Caco-2 (cell line): ENCODE measurements at places on chromosomes 3 and 15.
A peak's percentile ranks its signal among the peaks of the same experiment; 100 is the strongest.

DNA sequence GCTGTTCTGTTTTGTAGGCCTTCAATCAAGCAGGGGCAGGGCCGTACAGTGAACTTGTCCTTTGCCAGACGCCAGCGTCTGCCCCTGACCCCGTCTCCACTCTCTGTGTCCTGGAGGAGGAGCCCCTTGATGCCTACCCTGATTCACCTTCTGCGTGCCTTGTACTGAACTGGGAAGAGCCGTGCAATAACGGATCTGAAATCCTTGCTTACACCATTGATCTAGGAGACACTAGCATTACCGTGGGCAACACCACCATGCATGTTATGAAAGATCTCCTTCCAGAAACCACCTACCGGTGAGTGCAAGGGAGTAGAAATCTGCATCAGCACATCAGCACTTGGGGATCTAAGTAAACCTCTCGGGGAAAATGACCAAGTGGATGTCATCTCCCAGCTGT is 95.5 kb downstream of the GHSR start:
- DNase-seq: no peak

DNA sequence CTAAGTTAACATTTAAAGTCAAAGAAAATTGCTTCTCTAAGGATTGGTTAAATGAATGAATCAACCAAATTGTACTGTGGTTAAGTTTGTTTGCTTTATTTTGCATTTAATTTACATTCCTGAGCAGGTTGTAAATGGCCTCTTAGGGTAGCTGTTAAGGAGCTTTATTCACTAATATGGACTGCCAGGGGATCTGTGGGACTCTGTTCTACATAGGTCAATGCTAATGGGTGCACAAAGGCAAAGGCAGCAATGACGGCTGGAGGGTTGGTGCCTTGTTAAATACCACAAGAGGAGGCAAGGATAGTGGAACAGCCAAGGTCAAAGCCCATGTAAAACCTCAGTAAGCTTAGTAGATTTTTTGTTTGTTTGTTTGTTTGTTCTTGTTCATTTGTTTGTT is 89.3 kb upstream of the P2RY1 start:
- DNase-seq: no peak

DNA sequence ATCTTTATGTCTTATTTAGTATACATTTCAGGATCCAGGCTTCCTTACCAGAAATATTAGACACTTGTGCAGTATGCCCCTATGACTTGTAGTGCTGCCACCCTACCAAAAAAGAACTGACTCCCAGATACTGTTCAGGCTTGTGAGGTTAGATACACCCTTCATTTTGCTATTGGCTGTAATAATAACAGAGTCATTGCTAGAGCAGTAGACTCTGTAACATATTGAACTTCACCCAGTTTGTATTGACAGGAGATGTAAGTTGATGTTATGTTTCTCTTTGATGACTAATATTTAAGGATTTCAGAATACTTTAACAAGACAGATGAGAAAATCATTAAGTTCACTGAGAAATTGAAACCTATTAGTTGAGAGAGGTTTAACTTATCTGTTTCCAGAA is 32.9 kb downstream of the RNF111 start:
- no peak for DNase-seq

DNA sequence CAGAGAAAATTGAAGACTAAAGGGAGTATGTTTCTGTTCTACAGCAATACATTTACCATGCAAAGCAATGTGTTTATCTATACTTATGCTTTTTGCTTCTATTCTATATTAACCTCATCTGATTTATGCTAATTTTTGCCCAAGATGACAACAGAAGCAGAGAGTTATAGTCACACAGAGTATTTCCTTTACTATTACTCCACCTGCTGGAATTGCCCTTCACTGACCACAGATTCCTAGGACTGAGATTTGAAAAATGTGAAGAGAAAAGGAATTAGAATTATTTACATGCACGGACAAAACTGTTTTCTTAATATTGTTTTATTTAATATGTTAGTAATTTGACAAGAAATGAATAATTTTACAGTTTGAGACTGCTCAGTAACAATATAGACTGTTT is 745.6 kb downstream of the VGLL3 start:
- no peak for DNase-seq

- no peak for DNase-seq
Observed at GRCh38 chr15:77633913-77634265, 1.2 kb upstream of the LINGO1 start.

DNA sequence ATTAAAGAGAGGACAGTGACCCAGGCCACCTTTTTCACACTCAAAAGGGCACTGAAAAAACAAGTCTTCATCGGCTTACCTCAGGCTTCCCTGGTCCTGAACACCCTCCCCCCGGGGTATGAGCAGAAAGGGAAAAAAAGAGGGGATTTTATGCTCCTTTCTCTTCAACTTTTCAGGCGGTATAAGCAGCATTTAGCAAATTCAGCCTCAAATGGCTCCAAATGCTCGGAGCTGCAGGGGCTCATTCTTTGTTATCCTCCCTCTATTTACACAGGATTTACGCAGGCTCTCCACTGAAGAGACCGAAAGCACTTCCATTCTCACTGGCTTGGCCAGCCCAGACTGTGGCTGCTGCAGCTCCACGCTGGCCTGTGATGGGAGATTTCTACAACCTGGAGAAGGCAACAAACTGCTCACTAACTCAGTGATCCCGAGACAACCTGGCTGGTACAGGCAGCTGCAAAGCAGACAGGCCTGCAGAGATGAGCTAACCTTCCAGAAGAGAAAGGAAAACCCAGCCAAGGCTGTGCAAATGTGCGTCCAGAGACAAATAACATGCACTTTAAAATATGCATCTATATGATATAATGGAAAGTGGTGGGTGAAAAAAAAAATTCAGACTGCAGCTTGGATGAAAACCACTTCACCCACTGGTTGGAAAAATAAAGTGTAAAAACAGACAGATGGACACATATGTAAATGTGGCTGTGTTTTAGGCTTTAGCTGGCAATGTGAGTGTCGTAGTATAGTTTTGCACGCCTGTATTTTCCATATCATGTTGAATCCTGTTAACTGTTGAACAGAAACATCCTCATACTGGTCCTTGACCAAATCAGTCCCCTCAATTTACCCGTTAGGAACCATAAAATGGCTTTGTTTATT is 54.2 kb downstream of the MEIS2 start:
- DNase-seq: peak; percentile 48

DNA sequence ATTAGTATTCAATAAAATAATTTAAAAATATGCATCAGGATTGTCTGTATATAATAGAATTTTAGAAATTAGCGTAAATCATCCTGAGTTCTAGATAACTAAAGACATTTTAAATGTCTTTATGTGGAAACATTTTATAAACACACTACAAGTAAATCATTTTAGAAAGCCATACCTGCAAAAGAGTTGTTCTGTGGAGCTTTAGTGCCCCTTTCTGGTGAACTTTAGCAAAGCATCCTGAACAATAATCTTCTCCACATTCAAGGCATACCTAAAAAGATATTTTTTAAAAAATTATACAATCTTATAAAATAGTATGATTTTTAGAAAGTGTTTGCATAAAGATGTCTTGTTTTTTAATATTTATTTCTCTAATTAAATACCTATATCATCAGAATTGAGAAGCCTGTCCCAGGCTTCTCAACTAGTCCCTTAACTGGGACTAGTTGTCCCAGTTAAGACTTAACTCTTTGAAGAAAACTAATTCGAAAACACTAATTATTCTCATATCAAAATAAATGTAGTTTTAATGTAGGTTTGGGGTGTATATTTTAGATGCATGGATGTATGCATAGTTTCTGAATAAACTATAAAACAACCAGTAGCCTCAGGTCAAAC is 29.7 kb downstream of the ZBBX start:
- DNase-seq: no peak

DNA sequence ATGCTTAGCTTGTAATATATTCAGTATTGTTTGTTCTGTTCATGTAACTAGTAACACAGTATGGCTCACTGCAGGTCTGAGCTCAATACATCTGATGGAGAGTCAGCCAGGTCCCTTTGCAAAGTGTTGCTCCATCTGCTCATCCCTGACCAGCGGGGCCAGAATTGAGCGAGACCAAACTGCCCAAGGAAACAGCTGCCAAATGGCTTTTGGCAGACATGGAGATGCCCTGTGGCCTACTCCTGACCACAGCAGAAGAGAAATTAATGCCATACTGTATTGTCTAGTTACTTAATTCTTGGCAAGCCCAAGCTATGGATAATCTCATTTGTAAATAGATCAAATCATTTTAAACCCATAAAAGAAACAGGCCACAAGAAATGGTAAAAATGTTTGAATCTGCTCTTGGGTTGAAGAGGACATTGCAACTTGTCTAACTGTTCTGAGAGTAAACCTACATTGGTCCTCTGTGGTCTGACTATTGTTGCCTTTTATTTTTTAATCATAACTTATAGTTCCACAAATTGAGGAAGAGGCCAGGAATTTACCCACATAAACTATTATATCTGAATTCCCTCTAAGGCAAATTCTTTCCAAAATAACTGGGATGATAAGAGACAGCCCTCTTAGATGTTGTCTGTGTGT is 209.5 kb downstream of the EBLN2 start:
- DNase-seq: no peak

DNA sequence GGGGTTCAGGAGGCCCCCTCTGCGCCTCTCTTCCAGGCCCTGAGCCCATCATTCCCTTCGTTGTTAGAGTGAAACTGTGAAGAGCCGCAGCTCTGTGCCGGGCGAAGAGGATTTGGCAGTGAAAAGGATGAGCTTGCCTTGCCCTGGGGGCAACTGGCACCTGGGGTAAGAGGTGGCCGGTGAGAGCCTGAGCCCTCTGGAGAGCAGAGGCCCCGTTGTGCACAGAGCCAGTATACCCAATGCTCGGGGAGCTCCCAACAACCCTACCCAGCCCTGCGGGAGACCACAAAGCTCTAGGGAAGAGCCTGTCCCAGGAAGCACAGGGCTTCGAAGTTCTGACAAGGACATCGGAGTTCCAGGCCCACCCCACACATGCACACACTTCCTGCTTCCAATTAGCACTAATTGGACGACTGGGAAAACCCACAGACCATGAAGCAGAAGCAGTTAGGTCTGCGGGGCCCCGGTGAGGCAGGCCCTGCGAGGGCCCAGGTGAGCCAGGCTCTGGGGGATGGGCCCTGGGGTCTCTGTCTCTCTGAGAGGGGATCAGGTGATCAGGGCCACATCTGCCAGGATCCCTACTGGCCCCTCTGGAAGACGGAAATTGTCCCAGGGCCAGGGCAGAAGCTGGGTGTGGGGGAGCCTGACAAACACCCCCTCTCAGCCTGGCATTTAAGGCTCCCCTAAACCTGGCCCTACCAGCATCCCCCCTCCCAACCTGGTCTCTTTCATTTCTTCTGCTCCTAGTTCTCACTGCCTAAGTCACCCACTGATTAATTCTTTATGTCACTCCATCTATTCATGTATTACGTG is 27.9 kb upstream of the SFMBT1 start:
- no peak for DNase-seq
